ENCODE measurements at places on chromosomes 16 and 17.

DNA sequence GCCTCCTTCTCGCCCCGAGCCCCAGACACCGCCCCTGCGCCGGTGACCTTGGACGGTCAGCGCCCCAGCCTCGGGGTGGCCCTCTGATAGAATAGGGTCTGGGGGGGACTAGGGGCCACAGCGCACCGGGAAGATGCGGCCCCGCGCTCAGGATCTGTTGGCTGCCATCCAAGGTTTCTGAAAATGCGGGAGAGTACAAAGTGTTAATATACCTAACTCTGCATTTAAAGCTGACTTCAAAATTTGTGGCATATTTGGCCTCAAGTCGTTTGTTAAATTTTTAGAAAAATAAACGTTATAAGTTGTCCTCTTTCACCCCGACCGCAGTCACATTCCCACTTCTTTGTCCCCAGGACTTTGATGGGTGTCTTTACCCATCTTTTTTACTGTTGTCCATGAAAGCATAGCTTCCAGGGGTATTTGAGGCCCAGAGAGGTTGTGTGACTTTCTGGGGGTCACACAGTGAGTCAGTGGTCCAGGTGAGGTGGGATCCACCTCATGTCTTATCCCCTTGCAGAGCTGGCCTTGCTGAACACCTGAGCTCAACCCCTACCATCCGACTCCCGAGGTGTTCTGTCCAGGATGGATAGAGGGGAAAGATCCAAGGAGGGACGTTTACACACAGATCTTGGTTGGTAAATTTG lies 796 bp downstream of the NT5M start:
- no peak for DNase-seq

GRCh38 chr16:68166264-68166663 lies 69.7 kb downstream of the ESRP2 start:
- no peak for DNase-seq

DNA sequence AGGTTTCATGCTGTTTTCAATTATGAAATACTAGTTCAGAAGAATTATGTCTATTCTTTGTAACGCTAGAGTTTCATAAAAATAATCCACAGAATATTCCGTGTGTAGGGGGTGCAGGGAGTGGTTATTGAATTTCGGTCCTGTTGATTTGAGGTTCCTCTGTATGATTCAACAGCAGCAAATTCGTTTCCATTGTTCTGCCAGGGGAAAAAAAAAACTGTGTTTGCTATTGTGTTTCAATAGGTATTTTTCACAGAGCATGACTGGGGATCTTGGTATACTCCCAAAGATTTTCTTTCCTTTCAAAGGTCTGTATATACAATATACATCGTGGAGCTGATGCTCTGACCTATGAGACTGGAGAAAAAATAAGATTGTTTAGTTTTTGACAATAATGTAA lies 15.8 kb downstream of the SHISA9 start:
- no peak for DNase-seq

DNA sequence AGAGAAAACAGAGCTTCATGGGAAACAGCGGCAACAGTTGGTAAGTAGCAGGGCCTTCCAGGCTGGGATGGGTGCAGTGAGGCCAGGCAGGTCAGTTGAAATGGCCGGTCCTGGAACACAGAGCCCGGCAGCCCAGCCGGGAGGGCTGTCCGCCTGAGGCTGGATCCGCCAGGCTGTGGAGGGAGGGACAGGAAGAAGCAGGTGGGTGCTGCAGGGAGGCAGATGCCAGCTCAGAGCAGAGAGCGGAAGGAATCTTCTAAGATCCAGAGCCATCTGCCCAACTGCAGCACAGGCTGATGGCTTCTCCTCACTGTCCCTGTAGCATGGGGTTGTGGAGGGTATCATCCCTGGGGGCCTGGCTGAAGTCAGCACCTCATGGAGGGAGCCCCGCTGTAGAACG lies 599 bp downstream of the RNF112 start:
- DNase-seq = no peak

DNA sequence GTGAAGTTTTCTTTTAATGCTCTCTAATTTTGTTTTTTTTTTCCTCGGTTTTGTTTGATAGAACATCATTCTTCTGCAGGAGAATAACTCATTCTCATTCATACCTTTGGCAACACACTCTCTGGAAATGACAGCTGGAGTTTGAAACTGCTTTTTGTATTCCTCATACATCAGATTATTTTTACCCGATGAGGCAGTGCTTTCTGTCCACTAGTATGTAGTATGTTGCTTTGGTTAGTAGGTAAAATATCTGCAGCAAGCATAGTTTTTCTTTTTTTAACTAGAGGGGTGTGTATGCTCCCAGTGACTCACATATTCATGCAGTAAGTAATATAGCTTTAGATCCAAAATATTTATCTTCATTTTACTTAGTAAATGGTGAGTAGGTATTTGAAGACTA lies 6.4 kb downstream of the PRKCA start:
- DNase-seq = no peak

GRCh38 chr17:32777436-32777835 lies 99.5 kb downstream of the MYO1D start:
- no peak for DNase-seq

DNA sequence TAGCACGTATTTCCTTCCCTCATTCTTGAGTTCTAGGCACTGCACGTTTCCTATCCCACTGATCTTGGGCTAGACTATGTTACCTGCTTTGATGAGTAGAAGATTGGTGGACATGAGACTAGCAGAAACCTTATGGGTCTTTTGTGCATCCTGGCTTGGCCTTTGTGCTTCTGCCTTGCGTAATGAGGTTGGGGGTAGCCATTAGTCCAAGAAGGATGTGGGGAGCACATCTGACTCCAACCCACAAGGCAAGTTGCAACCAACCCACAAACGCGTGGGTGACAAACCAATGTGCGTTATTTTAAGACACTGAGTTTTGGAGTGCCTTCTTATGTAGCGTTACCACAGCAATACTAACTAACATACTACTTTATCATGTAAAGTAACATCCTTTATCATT lies 180.4 kb upstream of the IRX5 start:
- no peak for DNase-seq

GRCh38 chr17:19958023-19958422 lies 19.6 kb downstream of the AKAP10 start:
- no peak for DNase-seq

DNA sequence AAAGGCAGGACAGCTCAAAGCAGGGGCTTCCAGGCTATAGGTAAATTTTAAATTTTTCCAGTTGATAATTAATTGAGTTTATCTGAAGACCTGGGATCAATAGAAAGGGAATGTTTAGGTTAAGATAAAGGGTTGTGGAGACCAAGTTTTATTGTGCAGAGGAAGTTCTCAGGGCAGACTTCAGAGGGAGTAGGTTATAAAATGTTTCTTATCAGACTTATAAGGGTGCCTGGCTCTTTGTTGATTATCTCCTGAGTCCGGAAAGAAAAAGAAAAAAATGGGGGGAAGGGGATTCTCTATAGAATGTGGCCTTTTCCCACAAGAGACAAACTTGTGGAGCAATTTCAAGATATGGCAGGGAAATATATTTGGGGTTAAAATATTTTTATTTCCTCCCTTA lies 15.9 kb downstream of the SLC46A1 start:
- DNase-seq = no peak

GRCh38 chr16:64217789-64218535 lies 903.9 kb downstream of the CDH11 start:
- no peak for DNase-seq

- no peak for DNase-seq
Measured at GRCh38 chr17:61294286-61294685, 105.4 kb upstream of the TBX2 start.

DNA sequence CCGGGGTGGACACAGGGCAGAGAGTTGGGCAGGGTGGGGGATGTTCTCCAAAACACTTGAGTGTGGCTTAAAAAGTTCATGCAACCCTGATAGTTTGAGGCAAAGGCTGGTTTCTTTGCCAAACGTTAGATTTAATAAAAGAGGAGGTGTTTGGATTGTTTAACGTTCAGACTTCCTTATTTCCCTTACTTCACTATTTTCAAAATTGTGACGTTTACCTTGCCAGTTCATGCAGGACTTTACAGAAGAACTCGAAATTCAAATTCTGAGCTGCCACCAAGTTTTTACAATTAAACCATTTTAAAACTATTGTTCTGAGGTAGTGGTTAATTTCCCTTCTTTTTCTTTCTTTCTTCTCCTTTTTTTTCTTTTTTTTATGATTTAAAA lies 5.5 kb downstream of the SEC14L1 start:
- no peak for DNase-seq

- no peak for DNase-seq
Measured at GRCh38 chr16:88317613-88317965, 65.2 kb upstream of the ZNF469 start.

- DNase-seq = no peak
Measured at GRCh38 chr17:9002606-9003354, 18.5 kb upstream of the NTN1 start.

DNA sequence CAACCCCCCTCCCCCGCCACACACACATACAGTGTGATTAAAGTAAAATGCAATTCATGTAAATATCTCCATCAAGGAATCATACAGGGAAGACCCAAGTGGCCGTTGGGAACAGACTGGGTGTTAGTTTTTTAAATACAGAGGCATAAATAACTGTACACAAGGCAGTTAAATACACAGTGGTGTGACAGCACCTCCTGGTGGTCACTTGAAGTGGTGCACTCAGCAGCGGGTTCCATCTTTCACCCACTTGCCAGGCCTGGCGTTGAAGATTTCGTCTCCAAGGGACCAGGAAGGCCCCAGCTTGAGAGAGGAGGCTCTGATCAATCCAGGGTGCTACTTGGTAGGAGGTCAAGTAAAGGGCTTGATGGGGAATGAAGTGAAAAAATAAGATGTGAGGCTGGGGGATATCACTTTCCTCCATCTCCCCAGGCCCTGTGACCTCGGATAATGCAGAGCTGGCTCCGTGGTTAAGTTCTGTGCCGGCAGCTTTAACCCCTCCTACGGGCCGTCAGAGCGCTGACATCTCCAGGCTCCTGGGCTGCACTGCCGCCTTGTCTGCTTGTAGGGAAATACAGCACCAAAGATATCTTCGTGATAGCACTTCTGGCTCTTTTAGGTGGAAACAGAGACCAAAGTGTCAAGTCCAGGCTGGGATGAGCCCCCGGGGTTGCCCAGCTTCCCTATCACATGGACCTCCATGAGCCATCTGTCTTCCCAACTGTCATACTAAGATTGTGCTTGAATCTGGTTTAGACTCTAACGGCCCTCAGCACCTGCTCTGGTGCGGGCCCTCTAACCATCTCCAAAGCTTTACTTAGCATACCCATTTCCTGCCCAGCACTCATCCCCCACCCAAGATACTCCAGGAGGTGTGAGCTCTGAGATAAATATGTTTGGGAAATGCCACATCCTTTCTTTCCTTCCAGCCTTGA lies 20.7 kb downstream of the LGALS9 start:
- DNase-seq = no peak

DNA sequence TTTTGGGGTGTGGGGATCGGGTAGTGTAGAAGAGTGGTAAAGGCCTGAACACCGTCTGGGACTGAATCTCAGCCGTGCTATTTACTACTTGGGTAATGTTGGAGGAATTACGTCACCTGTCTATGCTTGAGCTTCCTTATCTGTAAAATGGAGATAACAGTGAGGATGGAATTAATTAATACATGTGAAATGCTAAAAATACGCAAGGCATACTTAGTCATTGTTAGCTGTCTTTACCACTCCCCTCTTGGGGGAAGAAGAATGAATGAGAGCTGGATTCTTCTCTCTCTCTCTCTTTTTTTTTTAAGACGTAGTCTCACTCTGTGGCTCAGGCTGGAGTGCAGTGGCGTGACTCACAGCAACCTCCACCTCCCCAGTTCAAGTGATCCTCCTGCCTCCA lies 41.1 kb upstream of the TANGO6 start:
- no peak for DNase-seq

- DNase-seq = no peak
Measured at GRCh38 chr16:75262104-75262799, 10.8 kb upstream of the BCAR1 start.

GRCh38 chr17:50806141-50806643 lies 29.2 kb upstream of the WFIKKN2 start:
- no peak for DNase-seq

DNA sequence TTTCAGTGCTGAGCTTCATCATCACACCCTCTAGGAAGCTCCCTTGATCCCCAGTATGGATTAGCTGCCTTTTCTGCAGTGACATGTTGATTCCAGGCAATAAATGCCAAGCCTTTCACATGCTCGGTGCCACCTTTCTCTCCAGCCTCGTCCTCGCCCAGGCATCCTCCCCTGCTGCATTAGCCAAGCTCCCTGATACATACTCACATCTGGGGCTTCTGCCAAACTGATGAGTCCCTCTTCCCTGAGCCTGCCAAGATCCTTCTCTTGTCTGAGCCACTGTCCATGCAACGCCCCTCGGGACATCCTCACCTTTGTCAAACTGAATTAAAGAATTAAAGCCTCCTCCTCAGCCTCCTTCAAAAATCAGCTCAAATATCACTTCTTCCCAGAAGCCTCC lies 538.5 kb upstream of the CDH11 start:
- no peak for DNase-seq

DNA sequence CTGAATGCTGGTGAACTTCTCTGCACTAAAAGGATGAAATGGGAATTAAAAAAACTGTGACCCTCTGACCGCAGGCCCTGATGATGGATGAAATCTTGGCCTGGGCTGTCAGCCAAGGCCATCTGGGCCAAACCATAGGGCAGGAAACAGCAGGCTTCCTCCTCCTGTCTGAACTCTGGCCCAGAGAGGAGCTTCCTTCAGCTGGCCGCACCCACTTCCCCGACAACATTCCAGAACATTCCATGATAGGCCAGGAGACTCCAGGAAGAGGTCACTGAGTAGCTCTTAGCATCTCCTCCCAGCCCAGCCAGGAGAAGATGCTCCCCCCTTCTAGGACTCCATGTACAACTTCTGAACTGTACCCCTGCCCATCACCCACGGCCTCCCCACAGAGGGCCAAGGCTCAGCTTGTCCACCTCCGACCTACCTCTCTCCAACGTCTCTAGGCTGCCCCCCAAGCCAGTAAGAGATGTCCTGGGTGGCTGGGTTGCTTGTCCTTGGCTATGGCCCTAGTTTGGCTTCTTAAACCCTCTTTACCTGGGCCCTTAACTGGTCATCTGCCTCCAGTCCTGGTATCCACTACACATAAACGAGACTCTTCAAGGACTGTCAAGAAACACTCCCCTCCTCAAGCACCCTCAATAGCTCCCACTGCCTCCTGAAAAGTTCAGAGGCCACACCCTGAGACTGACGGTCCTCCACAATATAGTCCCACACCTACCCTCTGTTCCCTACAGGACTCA lies 1.7 kb downstream of the RPH3AL start:
- DNase-seq = no peak

- DNase-seq = peak; percentile 76
Measured at GRCh38 chr17:40121181-40122135, at the start of gene MSL1. TSS of gene MSL1 (plus strand) at chr17:40121971. CDS start at chr17:40122613, 642 bp downstream.

All from NCI-H2107 (cell line).